Neural progenitor cell (in vitro differentiated cells): ENCODE measurements at places on chromosomes 3 and 15. TPM values are rescaled to one million over a fixed set of nuclear protein-coding genes. Genes with fewer than 3 reads are reported as not detected.

Gene AQP9
- not detected in 2 replicates for total RNA-seq

Gene DCP1A
- 21.6 and 24.1 TPM in 2 replicates for total RNA-seq

Gene PRR23C
- total RNA-seq, result not detected in 2 replicates

Gene CPLX3
- not detected in 2 replicates for total RNA-seq

DNA sequence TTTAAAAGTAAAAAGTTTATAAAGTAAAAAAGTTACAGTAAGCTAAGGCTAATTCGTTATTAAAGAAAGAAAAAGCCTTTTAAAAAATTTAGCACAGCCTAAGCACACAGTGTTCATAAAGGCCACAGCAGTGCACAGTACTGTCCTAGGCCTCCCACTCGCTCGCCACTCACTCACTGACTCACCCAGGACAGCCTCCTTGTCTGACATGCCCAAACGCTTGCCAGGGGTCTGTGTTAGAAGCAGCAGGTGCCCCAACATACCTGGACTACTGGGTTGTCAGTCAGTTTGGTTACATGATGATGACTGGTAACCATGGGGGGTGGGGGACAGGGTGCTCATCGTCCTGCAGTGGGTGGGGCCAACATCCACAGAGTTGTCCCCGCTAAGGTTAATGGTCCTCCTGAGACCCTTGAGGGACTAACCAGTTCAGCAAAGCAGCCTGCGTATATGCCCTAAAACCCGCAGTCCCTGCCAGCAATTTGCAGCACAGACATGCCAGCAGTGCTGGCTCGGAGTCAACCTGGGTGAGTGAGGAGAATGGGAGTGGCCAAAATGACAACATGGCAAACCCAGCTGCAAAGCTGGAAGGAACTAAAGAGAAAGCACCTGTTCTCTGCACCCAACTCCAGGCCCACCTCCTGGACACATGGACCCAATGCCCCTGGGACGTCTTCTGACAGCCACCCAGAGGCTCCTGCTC is 49.2 kb downstream of the CYFIP1 start:
- H3K27ac ChIP-seq, result no peak overlapping the region
- no peak overlapping the region for H3K4me3 ChIP-seq
- no peaks in the 10 kb centered on the region for H3K4me1 ChIP-seq
- H3K36me3 ChIP-seq, result peaks cover 3% of the 10 kb centered on the region
- H3K27me3 ChIP-seq, result no peaks in the 10 kb centered on the region

GRCh38 chr3:115784739-115785536 is 161.6 kb downstream of the GAP43 start:
- no peaks in the 10 kb centered on the region for H3K36me3 ChIP-seq
- DNase-seq, result no peak
- H3K27ac ChIP-seq, result no peak overlapping the region
- peaks cover 12% of the 10 kb centered on the region for H3K4me1 ChIP-seq
- H3K27me3 ChIP-seq, result peaks cover 15% of the 10 kb centered on the region
- peak overlapping the region; percentile 61 for H3K4me3 ChIP-seq

DNA sequence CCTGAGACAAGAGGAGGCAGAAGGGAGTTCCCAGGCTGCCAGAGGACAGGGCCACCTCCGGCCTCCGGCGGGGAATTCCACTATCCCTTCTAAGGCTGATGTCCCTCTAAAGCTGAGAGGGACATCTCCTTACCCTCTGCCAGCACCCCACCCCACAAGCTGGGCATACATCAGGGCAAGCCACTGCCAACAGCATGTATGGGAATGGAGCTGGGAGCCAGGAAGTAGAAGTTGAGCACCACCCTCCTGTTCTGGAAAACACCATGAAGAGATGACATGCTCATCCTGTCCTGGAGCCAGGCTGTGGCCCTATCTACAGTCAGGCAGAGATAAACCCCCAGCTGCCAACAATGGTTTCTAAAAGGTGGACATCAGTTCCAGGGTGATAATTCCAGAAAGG is 7.1 kb downstream of the PLCD1 start:
- H3K27ac ChIP-seq, result no peak overlapping the region
- H3K4me1 ChIP-seq, result no peaks in the 10 kb centered on the region
- H3K27me3 ChIP-seq, result peaks cover 25% of the 10 kb centered on the region
- no peak overlapping the region for H3K4me3 ChIP-seq

GRCh38 chr15:85889956-85890619 is 95.4 kb upstream of the KLHL25 start:
- DNase-seq, result no peak
- H3K27ac ChIP-seq, result no peak overlapping the region
- H3K36me3 ChIP-seq, result no peaks in the 10 kb centered on the region
- no peaks in the 10 kb centered on the region for H3K27me3 ChIP-seq
- no peak overlapping the region for H3K4me3 ChIP-seq

GRCh38 chr15:97759363-97759762 is 201.1 kb upstream of the ARRDC4 start:
- H3K27ac ChIP-seq, result no peak overlapping the region
- no peaks in the 10 kb centered on the region for H3K4me1 ChIP-seq
- H3K36me3 ChIP-seq, result no peaks in the 10 kb centered on the region
- DNase-seq, result no peak
- H3K4me3 ChIP-seq, result no peak overlapping the region
- H3K27me3 ChIP-seq, result peaks cover 10% of the 10 kb centered on the region

DNA sequence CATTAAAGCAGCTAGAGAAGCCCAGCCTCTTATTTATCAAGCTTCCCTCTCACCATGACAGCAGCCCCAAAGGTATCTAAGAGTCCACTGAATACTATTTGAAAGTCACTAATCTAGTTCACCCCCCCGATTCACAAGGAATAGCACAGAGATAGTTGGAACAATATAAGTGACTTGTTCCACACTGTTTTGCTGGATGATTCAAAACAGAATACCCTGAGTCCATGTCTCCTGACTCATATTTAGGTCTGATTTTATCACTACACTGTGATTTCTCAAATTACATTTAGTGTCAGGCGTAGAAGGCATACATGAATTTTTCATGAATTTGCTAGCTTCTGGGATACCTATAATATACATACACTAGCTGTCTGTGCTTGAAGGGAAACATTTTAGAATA is 18.7 kb upstream of the EOGT start:
- no peaks in the 10 kb centered on the region for H3K4me1 ChIP-seq
- H3K36me3 ChIP-seq, result peaks cover 7% of the 10 kb centered on the region

- no peaks in the 10 kb centered on the region for H3K27me3 ChIP-seq
- H3K27ac ChIP-seq, result no peak overlapping the region
- peak overlapping the region; percentile 82 for H3K4me3 ChIP-seq
- peaks cover 8% of the 10 kb centered on the region for H3K36me3 ChIP-seq
- DNase-seq, result no peak
Observed at GRCh38 chr3:49471856-49472495, 1.9 kb downstream of the DAG1 start.

- no peak for DNase-seq
- no peak overlapping the region for H3K4me3 ChIP-seq
- H3K27me3 ChIP-seq, result no peaks in the 10 kb centered on the region
- no peak overlapping the region for H3K27ac ChIP-seq
- H3K36me3 ChIP-seq, result no peaks in the 10 kb centered on the region
Observed at GRCh38 chr15:69369631-69370030, 44.5 kb upstream of the KIF23 start.

DNA sequence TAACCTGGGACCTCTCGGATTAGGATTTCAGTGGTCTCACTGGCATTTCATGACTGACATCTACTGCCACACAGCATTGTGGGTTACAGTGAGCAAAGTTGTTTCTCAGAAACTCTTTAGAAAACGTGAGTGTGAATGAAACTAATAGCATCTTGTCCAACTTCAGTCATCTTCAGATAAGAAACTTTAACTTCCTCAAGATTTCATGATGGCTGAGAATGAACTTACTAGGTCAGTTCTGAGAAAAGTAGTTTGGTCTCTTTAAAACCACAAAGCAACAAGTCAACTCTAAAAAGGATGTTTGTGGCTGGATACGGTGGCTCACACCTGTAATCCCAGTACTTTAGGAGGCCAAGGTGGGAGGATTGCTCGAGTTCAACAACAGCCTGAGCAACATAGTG is 14.2 kb upstream of the HOMER2 start:
- H3K36me3 ChIP-seq, result no peaks in the 10 kb centered on the region
- H3K27me3 ChIP-seq, result no peaks in the 10 kb centered on the region
- no peak overlapping the region for H3K27ac ChIP-seq
- H3K4me3 ChIP-seq, result no peak overlapping the region
- H3K4me1 ChIP-seq, result no peaks in the 10 kb centered on the region

DNA sequence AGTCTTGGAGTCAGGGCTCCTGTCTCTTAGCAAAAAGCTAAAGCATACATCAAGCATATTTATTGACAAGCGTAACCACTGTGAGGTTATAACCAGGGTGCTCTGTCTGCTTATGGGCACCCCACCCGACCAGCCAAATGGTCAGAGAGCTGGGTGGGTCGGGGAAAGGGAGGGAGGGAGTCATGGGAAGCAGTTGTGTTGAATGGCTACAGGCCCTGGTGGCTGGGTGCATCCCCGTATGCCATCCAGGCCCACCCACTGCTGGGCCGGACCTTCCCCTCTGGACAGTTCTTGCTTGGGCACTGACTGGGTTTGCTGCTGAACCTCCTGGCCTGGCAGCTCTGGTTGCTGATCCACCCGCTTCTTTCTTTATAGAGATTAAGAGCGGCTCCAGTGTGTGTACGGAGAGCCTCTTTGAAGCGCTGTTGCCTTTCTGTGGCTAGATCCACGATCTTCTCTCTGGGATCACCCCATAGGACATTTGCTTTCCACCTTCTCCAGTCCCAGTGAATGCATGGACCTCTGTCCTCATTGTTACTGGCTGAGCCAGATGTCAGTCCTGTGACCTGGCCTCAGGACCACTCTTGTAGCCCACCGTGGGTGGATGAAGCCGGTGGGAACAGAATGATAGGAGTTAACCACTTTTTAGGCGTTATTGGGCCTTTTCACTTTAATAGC is 59.6 kb downstream of the SMAD3 start:
- peaks cover 17% of the 10 kb centered on the region for H3K4me1 ChIP-seq
- H3K36me3 ChIP-seq, result no peaks in the 10 kb centered on the region
- no peak overlapping the region for H3K27ac ChIP-seq
- H3K4me3 ChIP-seq, result no peak overlapping the region
- H3K27me3 ChIP-seq, result no peaks in the 10 kb centered on the region

- no peaks in the 10 kb centered on the region for H3K36me3 ChIP-seq
- no peak overlapping the region for H3K27ac ChIP-seq
- H3K4me3 ChIP-seq, result no peak overlapping the region
Observed at GRCh38 chr3:197592361-197593045, 36.7 kb upstream of the BDH1 start.

GRCh38 chr15:69039516-69040225 is 25.2 kb downstream of the NOX5 start:
- H3K27me3 ChIP-seq, result no peaks in the 10 kb centered on the region
- no peaks in the 10 kb centered on the region for H3K4me1 ChIP-seq
- no peak overlapping the region for H3K4me3 ChIP-seq
- H3K36me3 ChIP-seq, result no peaks in the 10 kb centered on the region
- no peak overlapping the region for H3K27ac ChIP-seq

DNA sequence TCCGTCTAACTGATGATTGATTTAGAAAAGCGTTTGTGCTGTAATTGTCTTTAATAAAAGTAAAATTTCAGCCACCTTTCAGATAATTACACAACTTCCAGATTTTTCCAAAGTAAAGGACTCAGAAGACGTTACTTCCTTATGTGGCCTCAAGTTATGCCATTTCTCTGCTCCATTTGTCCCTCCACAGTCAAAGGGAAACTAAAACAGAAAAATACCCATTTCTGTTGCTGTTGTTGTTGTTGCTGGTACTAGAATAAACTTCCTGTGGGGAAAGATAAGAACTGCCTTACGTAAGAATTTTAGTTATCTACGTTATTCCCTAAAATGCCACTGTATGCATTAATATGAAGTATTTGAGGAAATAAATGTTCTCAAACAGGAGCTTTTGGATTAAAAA is 153.9 kb downstream of the P3H2 start:
- peaks cover 1% of the 10 kb centered on the region for H3K4me1 ChIP-seq
- no peak overlapping the region for H3K4me3 ChIP-seq
- H3K27me3 ChIP-seq, result no peaks in the 10 kb centered on the region
- H3K27ac ChIP-seq, result no peak overlapping the region
- DNase-seq, result no peak
- no peaks in the 10 kb centered on the region for H3K36me3 ChIP-seq
